ENCODE measurements at places on chromosomes 2 and 18.

DNA sequence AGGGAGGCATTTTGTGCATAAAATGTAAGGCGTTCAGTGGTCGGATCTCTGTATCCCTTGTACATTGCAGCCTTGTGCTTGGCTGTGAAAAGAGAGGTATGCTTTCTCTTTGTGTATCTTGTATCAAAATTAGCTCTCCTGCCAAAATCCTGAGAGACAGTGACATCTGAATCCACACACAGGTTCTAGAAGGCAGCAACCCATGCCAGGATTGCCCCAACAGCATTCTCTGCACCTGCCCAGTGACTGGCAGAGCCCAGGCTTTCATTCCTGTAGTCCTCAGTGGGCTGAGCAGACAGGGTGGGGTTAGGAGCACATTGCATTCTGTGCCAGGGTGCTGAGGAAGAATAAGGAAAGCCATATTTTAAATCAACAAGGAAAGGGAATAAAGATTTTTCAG lies 740.3 kb upstream of the RAB6C start:
- DNase-seq = no peak

- no peak for DNase-seq
These were observed 52.3 kb downstream of the ZNF521 start for GRCh38 chr18:25299426-25300300.

DNA sequence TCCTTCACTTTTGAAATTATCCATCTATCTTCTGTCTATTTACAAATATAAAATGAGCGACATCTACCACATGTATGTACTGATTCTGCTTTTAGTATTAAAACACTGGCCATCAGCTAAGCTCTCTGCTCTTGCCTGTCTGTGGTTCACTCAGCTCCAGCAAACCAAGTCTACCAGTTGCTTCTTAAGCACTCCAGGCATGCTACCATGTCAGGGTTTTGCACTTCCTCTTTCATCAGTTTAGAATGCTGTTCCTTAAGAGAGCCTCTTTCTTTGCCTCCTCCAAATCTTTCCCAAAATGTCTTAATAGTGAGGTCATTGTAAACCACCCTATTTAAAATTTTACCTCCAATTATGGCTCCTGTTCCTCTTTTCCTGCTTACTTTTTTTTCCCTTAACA lies 59.5 kb downstream of the SCN3A start:
- no peak for DNase-seq

DNA sequence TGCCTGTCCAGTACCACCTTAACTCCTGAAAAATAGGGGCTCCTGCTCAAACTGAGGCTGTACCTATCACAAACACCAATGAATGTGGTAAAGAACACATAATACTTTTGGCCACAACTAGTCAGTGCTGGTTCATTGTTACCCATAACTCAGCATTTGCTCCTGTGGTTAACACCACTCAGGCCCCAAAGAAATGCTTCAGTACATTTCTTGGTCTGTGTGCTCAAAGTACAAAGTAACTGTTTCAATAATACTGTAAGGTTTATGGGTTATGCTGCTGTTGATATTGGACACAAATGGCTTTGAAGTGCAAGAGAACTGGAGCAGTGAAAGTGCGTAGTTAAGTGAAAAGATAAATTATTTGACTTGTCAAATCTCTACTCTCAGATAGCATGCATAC lies 95.0 kb upstream of the TACR1 start:
- no peak for DNase-seq

DNA sequence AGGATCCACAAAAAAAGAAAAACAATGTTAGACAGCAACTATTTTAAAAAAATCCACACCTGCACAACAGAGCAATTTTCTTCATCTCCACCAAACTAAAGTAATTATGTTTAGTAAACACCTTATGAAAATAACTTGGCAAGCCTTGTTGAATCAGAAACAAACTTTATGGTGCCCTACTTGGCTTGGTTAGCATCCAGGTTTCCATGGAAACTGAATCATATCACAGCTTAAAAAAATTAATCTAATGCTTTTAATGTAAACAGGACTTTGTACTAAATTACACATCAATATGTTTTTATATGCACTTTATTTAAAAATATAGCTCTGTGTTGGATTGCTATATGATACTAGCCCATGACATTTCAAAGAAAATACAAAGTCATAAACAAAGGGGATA lies 1882.4 kb downstream of the SUCLG1 start:
- DNase-seq = no peak

DNA sequence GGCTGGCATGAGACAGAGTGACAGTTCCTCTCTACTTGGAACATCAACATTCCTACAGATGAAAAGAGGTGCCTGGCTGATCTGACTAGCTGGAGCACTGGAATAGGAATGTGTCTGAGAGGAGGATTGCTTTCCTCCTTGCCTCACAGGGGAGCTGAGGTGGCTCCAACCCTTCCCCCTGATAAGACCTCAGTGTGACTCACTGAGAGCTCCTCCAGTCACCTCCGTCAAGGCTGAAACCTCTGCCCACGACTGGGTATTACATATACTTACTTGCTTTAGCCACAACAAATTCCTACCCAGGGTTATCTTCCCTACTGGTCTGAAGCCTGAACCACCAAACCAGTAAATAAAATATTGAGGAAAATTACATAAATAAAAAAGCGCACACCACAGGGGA lies 342.7 kb upstream of the REG3G start:
- DNase-seq = no peak

GRCh38 chr2:169131587-169132512 lies 62.5 kb downstream of the DHRS9 start:
- DNase-seq = peak; percentile 60

DNA sequence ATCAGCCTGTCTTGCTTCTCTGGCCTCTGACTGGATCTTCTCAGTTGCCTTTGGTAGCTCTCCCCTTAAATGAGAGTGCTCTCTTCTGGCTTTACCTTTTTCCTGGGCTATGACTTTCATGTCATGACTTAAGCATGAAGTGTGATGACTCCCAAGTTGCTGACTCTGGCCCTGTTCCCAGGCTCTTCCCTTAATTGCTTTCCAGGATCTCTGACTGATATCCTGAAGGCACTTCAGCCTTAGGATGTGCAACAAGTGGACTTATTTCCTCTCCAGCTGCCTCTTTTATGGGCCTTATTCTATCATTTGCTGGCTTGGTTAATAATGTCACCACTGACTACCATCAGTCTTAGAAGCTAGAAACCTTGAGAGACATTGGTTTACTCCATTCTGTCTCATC lies 17.4 kb downstream of the SEMA4F start:
- no peak for DNase-seq

DNA sequence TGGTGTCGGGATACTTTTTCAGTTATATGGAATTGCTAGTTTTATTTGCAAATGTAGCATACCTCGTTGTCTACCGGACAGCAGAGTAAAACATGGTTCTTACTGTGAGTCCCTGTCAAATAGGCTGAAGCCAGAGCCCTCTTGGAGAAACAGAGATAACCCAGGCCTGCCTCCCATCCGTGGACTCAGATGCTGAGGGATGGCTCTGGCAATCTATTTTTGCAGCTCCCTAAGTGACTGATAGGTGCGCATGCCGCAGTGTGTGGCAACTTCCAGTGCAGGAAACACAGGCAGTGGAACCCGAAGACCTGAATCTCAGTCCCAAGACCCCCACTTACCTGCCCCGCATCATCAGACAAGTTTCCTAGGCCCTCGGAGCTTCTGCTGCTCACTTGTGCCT lies 33.6 kb downstream of the STEAP3 start:
- DNase-seq = no peak

- DNase-seq = no peak
These were observed 7.7 kb upstream of the SP140L start for GRCh38 chr2:230319211-230319862.

GRCh38 chr2:196224756-196225155 lies 53.4 kb upstream of the STK17B start:
- DNase-seq = no peak

DNA sequence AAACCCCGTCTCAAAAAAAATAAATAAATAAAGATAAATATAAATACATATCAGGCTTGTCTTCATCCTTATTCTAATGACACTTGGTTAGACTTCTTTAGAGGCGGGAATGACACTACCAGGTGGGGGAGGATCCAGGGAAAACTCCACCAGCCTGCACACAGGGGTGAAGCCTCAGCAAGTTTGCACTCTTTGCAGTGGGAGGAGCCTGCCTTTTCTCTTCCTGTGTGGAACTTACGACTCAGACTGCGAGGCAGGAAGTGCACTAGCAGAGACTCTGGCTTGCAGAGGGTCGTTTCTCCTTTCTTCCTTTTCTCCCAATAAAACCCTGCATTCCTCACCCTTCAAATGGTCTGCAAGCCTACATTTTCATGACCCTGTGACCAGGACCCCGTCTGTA lies 153.6 kb upstream of the CBLN2 start:
- DNase-seq = no peak

DNA sequence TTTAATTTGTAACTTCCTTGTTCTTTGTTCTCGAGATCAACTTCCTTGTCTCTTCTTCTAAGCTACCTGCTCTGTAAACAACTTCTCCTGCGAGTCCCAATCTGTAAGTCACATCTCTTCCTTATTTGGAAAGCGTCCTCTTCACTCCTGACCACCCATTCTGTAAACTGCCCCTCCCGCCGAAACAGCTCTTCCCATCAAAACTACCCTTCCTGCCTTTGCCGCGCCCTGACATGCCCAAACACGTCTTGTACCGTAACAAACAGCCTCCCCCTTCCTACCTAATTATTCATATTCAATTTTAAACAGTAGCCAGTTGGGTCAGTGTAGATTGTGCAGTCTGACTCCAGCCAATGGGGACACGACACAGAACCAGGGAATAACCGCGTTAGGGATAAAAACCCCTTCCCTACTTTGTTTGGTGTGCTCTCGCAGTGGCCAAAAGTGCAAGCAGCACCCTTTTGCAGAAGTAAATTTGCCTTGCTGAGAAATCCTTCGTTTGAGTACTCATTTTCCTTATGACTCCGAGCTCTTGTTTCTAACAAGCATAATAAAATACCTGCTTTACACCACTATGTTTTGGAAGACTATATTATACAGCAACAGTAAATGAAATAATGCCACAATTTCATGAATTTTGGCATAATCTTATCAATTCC lies 39.8 kb downstream of the PIAS2 start:
- no peak for DNase-seq

- DNase-seq = no peak
These were observed 426.3 kb upstream of the PKDCC start for GRCh38 chr2:41621563-41621962.

GRCh38 chr2:97774425-97774824 lies 61.0 kb downstream of the ZAP70 start:
- peak; percentile 50 for DNase-seq

GRCh38 chr2:68537809-68538208 lies 70.4 kb downstream of the APLF start:
- DNase-seq = no peak

DNA sequence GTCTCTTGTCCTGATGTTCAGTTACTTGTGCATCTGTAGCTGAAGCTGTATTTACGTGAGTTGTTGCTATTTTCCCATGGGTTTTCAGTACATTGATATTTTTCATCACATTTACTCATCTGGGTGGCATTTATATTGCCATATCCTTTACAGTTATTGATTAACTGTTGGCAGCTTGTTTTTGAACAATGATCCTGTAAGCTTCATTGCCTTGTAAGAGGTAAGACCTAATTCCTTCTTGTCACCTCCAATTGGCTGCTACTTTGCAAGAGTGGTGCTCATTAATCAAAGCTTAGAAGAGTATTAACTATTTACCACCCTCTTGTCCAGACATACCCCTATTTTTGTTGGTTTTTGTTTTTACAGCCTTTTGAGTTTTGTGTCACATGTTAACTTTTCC lies 74.8 kb downstream of the COA5 start:
- DNase-seq = peak; percentile 49

DNA sequence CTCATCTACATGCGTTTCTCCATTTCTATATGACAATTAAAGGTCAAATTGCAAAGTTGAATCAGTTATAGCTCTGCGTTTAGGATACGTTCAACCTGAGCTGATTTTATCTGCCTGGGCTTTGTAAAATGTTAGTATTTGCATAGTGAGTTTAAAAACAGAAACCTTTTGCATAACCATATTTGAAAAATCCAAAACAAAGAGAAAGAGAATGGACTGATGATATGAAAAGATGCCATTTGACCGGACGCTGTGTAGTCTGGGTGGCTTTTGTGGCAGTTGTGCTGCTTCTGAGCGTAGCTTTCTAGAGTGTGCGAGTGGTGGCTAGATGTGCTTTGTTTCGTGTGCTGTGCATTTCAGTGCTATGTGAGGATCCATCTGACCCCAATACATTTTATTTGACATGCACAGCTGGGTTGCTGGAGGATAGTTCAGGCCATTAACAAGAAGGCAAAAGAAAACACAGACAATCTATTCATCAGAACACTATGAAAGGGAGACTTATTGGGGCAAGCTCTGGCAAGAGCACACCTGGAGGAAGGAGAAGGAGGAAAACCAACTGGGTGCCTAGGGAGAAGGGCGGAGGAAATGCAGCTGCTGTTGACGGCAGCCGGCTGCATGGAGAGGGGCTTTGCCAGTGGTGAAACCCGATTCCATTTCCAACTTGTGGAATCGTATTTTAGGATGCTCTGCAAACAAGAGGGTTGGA lies 126.8 kb downstream of the ACOXL start:
- peak; percentile 63 for DNase-seq

DNA sequence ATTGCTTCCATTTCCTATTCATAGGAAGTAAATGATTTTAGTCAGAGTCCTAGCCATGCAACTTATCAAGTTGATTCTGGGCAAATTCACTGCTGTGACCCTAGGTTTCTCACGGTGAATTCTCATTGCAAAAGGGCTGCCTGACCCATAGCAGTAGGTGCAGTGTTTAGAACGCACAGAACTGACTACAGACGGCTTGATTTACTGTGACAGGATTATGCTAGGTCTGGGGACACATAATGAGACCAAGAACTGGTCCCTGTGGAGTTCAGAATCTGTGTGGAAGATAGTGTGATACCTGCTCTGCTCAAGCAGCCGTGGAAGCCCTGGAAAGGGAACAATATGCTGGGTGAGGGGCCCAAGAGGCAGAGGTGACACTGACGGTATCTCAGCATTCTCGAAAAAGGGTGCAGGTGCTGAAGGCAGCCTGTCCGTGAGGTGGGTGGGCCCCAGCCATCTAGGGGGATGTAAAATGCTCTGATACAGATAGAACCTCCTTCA lies 46.4 kb downstream of the ABCG8 start:
- no peak for DNase-seq

DNA sequence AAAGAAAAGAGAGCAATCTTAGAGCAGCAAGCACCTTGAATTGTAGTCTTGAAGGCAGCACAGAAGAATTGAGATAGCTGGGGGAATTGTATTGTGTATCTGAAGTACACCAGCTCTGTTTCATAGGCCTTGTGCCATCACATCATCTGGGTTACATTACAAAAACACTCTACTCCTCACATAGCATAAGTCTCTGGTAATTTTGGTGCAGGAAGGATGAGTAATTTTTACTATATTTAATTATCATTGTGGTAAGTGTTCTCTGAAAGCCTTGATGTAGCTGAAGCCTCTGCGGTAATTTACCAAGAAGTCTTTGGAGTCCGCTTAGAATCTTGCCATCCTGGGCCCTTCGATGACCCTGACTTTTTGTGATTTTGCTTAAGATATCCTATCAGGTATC lies 291.1 kb downstream of the ARHGAP15 start:
- no peak for DNase-seq

DNA sequence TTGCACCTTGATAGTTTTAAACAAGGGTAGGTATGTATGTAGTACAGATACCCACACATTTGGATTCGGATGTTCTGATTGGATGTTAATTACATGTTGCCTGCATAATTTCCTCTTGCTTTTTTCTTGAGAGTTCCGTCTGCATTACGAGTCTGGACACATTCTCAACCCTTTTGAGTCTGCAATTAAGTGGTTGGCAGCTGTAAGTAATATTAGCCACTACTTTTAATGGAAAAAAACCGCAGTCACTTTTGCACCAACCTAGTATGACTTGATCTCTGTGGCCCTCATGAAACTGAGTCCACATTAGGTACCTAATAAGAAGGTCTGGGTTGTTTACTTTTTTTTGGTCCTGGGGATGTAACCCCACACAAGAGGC lies 217.3 kb downstream of the VAPA start:
- peak; percentile 34 for DNase-seq

All from NCI-H2171 treated with DMSO at 0.1 percent for 48 hours (cell line).